ENCODE measurements at places on chromosomes 5 and 9.

DNA sequence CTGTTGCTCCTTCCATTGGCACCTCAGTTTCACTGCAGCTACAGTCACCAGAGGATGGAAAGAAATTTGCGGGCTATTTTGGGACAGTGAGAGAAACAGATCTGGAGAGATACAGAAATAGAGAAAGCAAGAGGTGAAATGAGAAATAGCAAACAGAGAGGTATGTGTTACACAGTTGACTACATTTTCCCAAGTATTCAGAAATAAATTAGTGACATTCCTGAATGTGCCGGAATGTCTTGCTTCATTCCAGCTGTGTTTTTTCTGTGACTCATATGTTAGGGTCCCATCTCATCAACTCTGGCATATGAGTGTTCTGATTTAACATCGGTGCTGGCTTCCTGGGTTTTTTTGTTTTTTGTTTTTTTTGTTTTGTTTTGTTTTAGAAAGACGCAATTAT, 63.8 kb upstream of the ZNF462 start:
- DNase-seq: no peak

DNA sequence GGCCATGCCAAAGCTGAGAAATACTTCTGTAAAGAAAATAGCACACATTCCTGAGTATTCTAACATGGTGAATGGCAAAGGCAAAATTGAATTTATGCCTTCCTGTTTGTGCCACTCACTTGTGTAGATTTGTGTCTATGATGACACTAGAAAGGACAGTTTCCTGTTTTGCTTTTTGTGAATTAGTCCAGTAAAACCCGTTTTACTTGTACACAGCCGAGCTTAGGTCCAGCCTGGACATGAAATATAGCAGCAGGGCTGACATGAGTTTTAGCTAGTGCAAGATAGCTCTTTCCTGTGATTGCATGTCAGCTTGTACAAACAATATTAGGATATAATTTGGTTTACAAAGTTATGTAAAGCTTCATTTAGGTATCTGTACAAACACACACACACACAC, 1891.7 kb upstream of the WWC1 start:
- DNase-seq: no peak

GRCh38 chr5:31007672-31008071, 185.8 kb upstream of the CDH6 start:
- DNase-seq: no peak

DNA sequence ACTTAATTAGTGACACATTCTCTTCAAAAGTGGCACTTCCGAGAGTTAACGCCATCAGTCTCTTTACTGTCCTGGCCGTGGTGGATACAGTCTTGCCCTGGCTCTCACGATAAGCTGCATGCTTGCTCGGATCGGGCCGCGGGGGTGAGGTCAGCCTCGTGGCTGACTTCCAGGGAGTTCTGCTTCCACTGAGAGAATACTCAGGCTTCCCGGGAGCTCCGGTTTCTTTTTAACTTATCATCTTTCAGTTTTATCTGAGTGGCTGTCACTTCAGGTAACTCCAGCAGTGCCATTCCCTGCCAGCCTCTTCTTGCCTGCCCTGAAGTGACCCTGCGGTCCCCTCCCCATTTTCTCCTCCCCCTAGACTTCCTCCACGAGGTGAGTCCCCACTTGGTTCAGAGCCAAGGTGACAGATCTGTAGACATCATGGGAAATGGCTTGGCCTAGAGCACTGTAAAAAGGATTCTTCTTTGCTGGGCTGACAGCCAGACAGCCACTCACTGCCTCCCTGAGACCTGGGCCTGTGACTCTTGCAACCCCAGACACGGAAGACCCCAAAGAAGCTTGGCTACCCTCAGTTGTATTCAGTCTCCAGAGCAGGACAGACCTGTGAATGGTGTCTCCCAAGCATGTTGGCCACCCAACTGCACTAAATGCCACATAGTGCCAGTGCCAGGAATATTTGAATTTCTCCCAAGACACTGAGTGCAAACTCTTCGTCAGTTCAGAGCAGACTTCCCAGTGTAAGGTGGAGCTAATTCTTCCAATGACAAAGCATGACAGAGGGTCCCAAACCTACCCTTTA, 95.1 kb downstream of the DAPK1 start:
- DNase-seq: no peak

DNA sequence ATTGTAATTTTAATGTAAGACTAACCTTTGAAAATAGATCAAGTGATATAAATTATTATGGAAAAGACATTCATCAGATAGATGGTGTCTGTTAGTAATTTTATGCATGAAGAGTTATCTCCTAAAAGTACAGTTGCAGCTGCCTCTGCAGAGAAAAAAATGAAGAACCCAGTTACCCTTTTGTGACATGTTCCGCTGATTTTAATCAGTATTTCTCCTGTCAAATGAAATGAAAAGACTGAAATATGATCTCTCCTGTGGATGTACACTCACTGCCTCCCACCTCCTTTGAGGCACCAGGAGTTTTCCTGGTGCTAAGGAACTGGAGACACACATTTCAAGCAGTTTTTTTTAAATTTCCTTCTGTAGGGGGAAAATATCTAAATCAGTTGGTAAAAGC, 277.4 kb downstream of the KIF4B start:
- no peak for DNase-seq

DNA sequence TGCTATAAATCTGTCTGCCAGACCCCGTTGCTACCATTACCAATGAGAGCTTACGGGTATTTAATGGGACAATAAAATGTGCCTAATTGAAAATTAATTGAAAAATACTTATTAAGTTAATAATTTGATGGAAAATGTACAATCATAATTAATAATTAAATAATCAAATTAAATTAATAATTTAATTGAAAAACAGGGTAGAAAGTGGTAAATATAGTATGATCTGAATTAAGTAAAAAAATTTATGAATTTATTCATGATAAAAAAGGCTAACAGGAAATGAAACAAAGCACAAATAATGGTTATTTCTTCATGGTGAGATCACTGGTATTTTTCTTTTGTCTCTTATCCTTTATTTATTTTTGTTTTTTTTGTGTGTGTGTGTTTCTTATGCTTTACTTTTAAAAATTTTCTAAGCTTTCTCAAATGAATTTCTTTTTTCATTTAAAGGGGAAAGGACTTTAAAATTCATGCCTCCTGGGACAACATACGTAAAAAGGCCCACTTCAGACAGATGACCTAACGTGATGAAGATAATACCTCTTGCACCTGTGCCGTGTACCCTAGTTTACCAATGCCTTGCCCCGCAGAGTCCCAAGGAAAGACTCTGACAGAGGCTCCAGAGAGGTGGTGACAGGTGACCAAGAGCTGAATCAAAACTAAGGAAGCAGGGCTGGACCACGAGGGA, 24.0 kb upstream of the RXRA start:
- no peak for DNase-seq

DNA sequence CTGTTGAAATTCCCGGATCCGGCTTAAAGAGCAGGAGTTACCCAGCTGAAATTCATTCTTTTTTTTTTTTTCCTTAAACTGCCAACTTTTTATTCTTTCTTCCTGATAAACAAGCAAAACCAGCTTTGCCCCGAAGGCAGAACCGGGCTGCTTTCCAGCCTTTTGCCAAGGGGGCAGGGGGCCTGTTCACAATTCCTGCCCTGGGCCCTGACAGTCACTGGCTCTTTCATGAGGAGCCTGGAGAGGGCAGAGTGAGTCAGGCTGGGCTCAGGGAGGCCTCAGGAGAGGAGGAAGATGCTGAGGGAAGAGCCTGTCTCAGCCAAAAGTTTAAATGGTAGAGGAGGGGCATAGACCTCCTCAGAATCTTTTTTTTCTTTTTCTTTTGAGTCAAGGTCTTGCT, 4.8 kb downstream of the GLIPR2 start:
- DNase-seq: peak; percentile 77

DNA sequence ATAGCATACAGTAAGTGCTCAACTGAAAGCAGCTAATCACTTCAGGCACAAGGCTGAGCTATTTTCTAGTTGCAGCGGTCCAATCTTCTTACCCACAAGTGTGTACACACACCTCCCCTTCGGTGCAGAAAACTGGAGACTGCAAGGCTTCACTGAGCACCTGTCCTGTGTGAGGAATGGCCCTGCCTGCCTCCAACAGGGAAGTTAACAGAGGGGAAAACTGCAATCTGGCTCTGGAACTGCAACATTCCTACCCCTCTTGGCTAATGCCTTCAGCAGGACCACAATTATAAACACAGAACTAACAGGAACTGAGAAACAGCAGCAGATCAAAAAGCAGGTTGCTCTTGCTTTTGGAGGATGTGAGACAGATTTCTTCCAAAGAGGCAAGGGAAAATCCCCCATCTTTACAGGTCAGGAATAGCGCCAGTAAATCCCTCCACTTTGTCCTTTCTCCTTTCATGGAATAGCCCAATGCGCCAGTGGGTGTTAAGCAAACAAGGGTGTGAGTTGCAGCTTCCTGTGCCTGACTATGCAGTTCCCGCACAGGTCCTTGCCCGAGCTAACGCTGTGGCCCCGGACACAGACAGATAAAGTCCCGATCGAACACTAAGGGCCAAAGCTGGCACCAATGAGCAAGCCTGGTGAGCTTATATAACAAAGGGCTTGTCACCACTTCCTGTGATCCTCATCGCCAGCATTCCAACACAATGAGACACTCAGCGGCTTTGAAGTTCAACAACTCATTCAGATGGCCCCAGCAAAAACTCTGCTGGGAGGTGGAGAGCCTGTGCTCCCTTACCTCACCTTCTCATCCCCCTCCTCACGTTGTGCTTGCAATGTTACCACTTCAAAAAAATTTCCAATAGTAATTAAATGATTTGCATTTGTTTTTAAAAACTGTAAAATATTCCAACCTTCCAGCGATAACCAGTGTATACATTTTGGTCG, 21.5 kb downstream of the SHB start:
- peak; percentile 46 for DNase-seq

DNA sequence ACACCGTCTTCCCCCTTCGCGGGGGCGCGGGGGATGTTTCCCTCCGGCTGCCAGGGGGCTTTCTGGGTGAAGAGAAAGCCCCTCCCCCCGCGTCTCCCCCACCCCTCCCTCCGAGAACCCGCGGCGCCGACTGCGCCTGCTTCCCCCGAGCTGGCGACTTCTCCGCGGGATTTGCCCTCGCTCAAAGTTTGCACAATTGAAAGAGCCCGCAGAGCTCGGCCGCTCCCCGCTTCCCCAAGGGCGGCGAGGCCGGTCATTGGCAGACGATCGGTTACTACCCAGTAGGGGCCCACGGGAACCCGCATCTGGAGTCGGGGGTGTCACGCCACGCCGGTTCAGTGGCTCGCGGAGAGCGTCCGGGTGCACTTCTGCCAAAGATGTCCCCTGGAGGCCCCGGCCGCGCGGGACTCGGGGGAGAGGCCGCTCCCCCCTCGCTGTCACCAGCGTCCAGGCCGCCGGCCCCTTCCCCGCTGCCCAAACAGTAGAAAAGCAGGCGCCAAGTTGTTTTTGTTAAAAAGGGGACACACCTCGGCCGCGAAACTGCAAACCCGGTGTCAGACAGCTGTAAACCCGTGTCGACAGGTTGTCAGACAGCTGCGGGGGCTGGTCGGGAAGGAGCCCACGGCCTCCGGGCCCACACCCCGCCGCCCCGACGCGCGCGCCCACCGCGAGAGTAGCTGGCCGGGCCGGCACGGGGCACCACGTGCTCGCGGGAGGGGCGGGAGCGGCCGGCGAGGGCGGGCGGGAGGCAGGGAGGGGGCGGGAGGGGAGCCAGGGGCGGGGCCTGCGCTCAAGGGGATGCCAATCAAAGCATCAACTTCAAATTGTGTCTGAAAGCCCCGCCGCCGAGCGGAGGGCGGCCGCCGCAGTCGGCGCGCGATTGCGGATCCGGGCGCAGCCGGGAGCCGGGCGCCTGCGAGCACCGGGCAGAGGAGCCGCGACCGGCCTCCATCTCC, at the start of gene IRX1:
IRX1 (plus strand) TSS at position 827 of the 956 bp plus-strand sequence. CDS start 274 bp downstream, outside the sequence.
- no peak for DNase-seq

DNA sequence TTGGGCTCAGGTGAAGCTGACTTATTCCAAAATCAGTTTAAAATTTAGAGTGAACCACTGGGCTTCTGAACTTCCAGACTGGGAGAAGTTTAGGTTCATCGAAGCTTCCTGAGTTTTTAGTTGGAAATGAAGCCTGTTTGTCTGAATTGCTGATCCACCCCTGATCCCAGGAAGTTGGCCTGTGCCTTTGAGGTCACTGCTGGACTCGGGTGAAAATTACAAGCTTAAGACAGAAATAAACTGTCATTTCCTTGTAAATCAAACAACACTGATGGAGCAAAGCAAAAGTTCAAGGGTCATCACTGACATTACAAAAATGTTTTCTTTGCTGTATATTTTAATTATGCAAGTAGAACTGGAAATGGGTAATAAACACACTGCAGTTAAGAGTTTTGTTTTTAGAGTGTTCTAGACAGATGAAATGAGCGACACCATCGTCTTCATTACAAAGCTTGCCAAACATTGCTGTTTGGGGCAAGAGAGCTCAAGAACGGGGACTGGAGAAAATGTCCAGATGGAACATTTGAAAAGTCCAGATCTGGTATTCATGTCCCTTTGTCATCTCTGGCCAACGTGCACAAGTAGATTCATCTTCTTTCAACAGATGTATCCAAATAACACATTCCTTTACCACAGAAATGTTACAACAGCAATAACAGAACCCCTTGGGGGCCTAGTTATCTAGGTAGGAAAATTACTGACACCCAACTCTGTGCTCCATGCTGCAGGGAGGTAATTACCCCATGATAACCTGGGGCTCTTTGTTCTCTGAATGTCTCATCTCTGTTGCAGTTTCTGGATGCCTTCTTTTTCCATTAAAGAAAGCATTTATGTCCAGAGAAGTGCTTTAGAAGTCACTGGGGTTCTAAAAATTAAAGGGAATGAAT, 142.4 kb upstream of the ERCC6L2 start:
- DNase-seq: no peak

- no peak for DNase-seq
These were observed 269.8 kb downstream of the NR3C1 start for GRCh38 chr5:143133721-143134120.

GRCh38 chr5:134938030-134938429, 29.7 kb upstream of the CATSPER3 start:
- no peak for DNase-seq

DNA sequence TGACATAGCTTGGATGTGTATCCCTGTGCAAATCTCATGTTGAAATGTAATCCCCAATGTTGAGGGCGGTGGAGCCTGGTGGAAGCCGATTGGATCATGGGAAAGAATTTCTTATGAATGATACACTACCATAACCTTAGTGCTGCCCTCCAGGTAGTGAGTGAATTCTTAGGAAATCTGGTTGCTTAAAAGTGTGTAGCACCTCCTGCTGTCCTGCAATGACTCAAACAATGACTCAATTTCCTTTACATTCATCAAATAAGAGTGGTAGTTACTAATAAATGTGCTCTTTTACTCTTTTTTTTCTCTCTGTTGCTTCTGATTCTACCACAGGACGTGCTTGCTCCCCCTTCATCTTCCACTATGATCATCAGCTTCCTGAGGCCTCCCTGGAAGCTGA, 1696.0 kb upstream of the CDH9 start:
- DNase-seq: no peak

DNA sequence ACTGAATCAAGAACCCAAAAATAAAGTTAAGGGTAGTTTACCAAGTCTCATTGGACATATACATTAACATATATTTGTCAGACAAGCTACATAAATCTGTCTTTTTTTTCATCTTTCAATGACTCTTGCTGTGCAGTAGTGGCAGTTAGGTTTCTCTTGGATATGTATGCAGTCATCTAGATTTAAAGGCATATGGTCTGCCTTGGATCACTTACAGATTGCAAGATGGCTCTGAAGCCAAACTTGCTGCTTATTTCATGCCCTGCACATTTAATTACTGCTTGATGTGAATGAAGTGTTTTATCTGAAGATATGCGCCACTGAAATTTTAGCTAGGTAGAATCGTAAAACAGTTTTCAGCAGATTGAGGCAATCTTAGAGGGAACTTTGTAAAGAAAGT, 18.6 kb upstream of the MAN2A1 start:
- no peak for DNase-seq

GRCh38 chr9:17481565-17481964, 97.3 kb upstream of the SH3GL2 start:
- DNase-seq: no peak

- no peak for DNase-seq
These were observed 679 bp downstream of the B4GALT1 start for GRCh38 chr9:33166231-33167083.

All from T1000 (cell line).